ENCODE measurements at places on chromosomes 3 and 15.
A peak's percentile ranks its signal among the peaks of the same experiment; 100 is the strongest.

DNA sequence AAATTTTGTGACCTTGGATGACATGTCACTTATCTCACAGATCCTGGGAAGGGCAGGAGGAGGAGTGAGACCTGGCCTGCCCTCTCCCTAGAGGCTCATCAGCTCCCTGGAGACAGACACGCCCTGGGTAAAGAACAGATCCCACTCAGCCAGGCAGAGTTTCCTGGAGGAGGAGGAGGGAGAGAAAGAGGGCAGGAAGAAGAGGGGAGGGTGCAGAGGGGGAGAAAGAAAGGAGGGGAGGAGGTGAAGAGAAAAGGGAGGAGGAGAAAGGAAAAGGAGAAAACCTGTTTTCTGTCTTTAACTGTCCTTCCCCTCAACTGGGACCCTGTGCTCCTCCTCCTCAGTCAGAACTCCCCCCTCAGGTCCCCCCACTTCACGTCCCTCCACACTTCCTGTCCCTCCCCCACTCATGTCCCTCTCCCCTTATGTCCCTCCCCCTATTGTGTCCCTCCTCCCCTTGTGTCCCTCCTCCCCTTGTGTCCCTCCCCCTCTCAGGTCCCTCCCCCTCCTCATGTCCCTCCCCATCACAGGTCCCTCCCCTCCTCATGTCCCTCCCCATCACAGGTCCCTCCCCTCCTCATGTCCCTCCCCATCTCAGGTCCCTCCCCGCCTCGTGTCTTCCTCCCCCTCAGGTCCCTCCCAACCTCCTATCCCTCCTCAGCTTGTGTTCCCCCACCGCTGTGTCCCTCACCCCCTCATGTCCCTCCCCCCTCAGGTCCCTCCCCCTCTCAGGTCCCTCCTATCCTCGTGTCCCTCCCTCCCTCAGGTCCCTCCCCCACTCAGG lies 52.3 kb upstream of the CGNL1 start:
- peak; percentile 83 for DNase-seq

DNA sequence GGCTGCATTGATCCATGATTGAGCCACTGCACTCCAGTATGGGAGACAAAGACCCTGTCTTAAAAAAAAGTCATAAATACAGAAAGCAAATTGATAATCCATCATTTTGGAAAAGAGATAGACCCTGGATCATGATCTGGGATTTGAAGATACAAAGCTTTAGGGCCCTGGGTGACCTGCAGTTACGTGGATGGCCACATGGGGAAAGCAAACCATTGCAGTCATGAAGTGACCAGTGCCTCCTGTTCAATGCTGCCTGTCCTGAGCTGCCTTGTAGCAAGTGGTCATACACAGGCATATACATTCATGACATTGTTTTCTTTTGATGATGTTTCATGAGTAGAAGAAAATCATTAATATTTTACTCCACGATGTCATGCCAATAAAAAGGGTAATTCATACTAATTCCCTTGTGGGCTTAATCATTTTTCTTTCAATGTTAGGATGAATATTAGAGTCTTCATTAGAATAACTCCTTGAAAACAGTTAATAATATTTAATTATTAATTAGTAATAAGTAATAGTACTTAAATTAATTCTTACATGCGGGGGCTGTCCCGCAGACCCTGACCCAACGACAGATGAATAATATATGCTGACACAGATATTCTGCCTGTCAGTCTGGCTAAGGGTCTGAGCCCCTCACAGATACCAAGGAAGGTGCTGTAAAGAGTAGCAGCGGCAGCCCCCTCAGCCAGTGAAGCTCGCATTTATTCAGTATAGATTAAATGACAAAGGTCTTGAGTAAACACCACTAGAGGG lies 109.0 kb upstream of the UNC13C start:
- DNase-seq = peak; percentile 9

GRCh38 chr3:44048196-44048924 lies 193.3 kb upstream of the TOPAZ1 start:
- DNase-seq = peak; percentile 72

DNA sequence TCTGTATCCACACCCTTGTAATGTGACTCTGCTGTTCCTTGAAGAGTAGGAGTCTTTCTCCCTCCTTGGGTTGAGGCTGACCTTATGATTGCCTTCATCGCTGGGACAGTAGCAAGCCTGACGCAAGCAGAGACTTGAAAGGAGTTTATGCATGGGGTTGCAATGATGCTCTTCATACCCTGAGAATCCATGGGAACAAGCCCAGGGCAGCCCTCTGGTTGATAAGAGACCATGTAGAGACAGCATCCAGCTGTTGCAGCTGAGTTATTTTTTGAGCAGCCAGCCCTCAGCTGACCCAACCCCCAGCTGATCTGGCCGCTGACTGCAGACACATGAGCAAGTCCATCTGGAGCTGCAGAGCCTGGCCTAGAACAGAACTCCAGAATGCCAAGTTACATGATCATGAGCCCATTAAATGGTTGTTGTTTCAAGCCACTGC lies 60.6 kb upstream of the ARNT2 start:
- DNase-seq = peak; percentile 1

GRCh38 chr15:72021604-72022003 lies 96.3 kb downstream of the MYO9A start:
- DNase-seq = no peak
